Stimulated activated CD4-positive, alpha-beta T cell treated with anti-CD3 and anti-CD28 coated beads, Interleukin-2, amount 100 ng/mL, for 24 hours (primary cell): ENCODE measurements at places on chromosomes 1 and 21.

- no peak for DNase-seq
Observed at GRCh38 chr1:234887016-234887900, 241.4 kb downstream of the TOMM20 start.

- no peak for DNase-seq
Observed at GRCh38 chr21:44051462-44051941, 39.4 kb downstream of the TRAPPC10 start.

- no peak for DNase-seq
Observed at GRCh38 chr1:9224664-9225410, 9.7 kb upstream of the H6PD start.

- DNase-seq: no peak
Observed at GRCh38 chr1:76095802-76096201, 21.3 kb downstream of the ST6GALNAC3 start.

DNA sequence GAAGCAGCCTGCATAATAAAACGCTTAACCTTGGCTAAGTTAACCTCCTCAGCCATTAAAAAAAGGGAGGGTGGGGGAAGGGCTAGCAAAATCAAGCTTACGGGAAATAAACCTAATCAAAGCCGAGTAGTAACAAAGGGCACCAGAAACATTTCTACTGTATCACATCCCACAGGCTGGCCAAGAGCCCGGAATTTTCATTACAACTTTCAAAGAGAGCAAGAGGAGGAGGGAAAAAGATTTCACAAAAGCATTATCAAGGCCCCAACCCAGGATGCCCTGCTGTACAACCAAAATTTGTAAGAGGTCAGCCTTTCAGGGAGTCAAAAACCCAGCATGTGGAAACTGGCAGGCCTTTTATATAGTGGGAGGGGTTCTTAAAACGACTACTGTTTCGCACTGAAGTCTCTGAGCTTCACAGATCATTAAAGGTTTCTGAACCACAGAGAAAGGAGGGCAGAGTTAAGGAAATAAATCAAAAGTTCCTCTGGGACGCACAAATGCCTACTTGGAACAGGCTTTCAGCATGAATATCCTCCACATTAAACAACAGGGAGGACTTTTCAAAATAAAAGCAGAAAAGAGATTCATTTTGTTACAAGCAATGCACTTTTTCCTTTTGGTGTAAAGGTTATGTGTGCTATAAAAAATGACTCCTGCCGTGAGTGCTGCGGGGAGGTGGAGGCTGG, 90.4 kb downstream of the SLC45A1 start:
- no peak for DNase-seq

DNA sequence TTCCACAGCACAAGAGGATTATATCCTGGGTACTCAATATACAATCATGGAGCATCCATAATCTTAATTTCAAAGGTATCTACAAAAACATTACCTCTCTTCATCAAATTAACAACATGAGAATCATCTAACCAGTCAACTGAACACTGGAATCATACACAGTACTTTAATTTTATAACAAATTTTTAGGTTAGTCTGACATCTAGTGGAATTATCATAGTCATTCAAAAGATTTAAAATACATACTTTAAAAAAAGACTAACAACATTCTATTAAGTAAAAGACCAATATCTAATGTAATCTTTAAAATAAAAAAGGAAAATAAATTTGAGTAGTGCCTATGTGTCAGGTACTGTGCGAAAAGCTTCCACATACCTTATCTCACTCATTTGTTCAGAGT, 16.8 kb upstream of the SH3GLB1 start:
- DNase-seq: no peak

GRCh38 chr1:175118375-175119367, 51.0 kb downstream of the TNN start:
- DNase-seq: no peak

DNA sequence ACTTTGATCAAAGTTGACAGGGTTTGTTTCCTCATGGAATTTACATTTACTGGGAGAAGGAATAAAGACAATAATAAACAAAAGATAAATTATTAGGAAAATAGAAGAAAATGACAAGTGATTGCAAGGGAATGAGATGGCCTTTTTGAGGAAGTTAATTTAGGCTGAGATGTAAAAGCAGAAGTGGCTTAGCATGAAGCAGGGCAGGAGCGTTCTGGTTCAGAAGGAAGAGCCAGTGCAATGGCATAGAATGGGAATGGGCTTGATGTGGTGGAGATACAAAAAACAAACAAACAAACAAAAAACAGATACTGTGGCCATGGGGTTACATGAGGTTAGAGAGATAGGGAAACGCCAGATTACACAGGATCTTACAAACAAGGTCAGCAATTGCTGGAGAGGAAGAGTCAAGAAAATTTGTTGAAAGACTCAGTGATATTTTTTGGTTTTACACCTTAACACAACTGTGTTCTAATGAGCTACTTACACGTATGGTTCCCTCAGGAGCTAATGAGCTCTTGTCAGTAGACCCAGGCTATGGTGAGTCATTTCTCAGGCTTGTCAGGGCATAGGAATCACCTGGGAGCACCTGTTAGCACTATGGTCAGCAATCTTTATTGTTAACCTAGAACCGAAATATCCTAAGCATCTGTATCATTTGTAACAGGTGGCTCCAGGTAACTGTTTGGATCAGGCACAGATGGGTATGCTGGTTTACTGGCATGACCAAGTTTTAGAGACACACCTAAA, 8.7 kb upstream of the CADM3 start:
- DNase-seq: no peak

DNA sequence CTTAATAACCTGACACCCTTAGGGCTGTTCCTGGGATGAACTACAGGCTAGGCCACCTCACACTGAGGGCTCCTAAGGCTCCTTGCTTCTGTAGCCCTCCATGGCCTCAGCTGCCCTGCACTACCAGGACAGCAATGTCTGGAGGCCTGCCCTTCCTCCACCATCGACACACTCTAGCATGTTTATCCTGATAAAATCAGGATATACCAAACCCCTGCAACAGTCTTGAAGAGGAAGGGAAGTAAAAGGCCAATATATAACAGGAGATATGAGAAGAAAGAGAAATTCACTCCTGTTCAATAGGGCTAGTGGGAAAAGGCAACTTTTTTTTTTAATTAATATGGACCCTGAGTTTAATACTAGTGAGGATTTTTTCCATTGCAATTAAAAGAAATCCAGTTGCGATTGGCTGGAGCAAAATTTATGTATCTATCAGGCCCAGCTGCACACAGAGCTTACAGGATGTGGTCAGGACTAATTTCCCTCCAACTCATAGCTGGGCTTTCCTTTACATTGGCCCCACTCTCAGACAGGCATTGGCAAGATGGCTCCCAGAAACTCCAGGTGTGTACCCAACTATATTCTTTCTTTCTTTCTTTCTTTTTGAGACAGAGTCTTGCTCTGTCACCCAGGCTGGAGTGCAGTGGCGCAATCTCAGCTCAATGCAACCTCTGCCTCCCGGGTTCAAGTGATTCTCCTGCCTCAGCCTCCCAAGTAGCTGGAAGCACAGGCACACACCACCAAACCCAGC, 13.5 kb upstream of the ATP2B4 start:
- no peak for DNase-seq

DNA sequence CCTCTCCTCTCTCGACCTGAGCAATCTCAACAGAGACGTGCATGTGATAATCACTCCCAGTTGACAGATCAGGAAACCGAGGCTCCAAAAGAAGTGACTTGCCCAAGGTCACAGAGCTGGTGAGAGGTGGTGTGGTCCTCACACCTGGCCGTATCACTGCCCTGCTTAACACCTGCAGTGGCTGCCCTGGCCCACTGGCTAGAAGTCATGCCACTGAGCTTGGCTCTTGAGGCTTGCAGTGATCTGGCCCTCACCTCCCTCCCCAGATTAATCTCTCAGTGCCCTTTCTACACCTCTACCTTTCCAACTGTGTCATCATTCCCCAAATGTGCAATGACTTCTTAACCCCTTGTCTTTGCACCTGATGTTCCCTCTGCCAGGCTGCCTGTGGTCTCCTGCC, 38.8 kb downstream of the CDCP2 start:
- DNase-seq: no peak

- no peak for DNase-seq
Observed at GRCh38 chr1:58968360-58968952, 184.6 kb upstream of the JUN start.

DNA sequence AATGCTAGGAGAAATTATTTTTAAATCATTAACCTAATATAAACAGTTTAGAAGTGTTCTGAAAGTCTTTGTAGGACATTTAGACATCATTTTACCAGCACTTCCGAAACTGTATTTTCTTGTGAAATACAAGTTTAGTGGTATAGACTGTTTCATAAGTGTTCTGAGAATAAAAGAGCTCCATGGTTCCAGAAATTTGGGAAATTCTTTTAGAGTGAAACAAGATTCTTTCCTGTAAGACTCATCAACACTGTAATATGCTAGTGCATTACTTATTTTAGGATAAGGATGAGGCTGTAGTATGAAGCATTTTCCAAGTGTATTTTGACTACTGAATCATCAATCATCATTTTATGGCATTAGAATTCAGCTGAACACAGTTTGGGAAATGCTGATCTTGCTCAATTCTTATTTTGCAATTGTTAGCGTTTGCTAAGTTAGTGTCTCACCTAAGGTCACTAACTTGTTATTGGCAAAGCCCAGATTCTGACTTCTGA, 73.4 kb downstream of the CEP350 start:
- DNase-seq: no peak

DNA sequence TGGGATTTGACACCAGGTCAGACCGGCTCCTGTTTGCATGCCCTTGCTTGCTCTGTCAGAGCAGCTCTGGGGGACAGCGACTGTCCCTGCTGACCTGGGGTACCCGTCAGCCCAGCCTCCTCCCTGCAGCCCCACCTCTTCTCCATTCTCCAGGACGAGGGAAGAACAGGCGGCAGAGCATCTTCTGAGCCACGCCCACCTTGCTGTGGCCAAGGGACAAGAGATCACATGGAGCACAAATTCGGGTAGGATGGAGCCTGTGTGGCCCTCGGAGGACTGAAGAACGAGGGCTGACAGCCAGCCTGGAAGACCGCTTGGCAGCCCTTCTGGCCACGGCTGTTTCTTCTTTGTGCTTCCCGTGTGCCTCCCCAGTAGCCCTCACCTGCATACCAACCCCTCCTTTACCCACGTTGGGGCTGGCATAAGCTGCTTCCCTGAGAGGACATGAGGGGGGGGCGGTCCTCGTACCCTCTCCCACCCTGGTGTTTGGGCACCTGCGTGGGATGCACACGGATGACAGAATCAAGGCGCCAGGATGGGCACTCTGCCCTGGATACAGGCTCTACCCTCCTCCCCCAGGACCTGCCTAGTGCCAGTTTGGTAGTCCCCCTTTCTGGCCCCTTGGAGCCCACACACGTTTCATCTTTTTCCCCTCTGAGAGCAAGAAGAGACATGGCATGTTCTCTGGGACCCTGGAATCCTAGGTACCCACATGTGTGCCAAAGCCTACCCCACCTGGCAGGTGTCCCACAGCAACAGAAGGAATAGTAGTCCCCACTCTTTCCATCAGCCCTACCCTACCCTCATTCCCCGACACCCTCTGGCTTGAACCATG, 26.9 kb downstream of the CDK18 start:
- DNase-seq: no peak

- no peak for DNase-seq
Observed at GRCh38 chr1:205542367-205542766, 37.9 kb downstream of the CDK18 start.

GRCh38 chr1:18879215-18879790, 19.8 kb upstream of the TAS1R2 start:
- DNase-seq: no peak

DNA sequence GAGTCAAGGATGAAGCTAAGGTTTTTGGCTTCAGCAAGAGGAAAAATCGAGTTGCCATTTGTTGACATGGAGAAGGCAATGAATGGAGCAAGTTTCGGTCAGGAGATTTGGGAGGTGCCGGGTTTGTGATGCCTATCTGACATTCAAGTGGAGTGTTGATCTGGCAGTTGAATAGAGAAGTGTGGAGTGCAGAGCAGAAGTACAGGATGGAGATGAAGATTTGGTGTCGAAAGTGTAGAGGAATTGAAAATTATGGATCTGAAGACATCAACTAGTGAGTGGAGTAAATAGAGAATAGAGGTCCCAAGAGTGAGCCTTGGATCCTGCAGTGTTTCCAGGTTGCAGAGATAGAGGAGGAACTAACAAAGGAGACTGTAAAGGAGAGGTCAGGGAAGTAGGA, 25.9 kb downstream of the CITED4 start:
- no peak for DNase-seq

- no peak for DNase-seq
Observed at GRCh38 chr1:213083112-213083445, 32.0 kb downstream of the RPS6KC1 start.

DNA sequence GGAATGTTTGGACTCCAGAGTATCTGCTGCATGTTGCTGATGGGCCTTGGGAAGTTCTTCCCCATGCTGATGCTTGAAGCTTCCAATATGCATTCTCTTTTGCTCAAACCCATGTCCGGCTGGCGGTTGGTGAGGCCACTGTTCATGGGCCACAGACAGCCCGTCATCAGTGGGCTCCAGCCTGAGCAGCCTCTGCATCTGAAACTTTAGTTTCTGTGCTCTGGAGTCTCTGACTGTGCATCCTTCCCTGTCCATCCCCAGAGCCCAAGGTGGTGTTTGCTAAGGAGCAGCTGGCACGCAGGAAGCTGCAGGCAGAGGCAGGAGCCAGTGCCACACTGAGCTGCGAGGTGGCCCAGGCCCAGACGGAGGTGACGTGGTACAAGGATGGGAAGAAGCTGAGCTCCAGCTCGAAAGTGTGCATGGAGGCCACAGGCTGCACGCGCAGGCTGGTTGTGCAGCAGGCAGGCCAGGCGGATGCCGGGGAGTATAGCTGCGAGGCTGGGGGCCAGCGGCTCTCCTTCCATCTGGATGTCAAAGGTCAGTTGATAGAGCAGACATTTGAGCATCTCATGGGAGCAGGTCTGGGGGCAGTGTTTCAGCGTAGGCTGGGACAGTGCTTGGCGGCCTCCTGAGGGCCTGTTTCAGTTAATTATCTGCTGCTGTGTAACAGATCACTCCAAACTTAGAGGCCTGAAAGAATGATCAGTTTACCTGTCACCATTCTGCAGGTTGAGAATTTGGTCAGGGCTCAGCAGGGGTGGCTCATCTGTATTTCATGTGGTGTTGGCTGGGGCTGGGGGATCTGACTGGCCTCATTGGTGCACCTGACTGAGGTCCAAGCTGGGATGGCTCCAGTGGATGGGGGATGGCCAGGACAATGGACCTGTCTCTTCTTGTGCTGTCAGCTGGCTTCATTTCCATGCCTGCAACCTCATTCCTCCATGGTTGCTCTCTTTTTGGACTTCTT, 16.6 kb downstream of the OBSCN start:
- no peak for DNase-seq

DNA sequence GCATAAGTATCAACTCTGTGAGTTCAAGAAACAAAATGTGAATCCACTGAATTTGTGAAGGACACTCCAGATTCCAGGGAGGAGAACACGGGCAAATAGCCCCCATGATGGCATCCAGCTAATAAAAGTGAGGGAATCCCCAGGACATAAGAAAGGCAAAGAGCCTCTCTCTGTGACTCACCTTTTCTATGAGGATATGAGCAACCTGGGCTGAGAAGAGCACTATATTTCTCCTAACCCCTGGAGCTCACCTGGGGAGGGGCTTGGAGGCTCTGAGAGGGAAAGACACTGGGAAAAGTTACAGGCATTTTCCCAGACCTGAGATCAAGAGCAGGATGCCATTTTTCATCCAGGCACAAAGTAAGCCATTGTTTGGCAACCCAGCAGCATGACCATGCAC, 1298.8 kb downstream of the PLA2G4A start:
- no peak for DNase-seq
